ENCODE measurements at places on chromosomes 12 and 14. TPM values are rescaled to one million over a fixed set of nuclear protein-coding genes. Genes with fewer than 3 reads are reported as not detected.

DNA sequence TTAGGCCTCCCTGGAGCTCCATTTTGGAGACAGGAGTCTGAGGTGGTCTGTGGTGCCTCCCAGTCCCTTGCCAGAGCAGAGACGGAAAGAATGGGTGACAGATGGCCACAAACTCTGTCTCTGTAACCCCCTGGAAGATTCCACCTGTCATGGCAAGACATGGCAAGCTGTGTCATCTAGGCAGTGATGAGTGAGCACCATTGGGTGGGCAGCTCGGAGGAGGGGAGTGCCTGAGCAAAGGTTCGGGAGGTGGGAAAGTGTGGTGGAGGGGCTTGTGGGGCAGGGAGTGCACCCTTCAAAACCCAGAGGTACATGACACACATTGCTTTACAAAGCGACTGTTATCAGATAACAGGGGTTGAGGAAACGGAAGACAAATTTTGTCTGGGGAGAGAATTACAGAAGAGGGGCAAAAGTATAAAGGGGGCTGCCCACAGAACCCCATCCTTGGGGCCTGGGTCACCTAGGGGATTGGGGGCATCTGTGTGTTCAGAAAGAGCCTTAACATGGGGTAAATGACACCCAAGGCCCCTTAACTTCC lies 3.5 kb downstream of the RIN3 start:
- no peak for DNase-seq

GRCh38 chr12:98509063-98509462 lies 6.3 kb upstream of the TMPO start:
- DNase-seq: no peak

- no peak for DNase-seq
These were observed 12.5 kb upstream of the IRF2BPL start for GRCh38 chr14:77040741-77041653.

DNA sequence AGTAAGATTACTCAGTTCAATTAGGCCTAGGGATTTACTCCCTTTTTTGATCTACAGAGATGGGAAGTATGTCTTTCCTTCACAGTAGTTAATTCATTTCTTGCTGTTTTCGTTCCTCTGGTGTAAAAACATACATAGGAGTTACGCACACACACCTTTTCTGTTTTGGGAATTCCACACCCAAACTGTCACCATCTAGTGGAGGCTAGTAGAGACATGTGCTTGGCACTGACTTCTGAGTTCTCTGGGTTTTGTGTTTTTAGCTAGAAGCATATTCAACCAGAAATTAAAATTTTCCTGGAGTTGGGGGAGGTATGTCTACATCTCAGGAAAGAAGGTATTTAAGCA lies 1.4 kb downstream of the SUSD6 start:
- DNase-seq: no peak

The AACS gene
- total RNA-seq: 18.1 TPM

- no peak for DNase-seq
These were observed 10.2 kb downstream of the GNG2 start for GRCh38 chr14:51870606-51871005.

GRCh38 chr12:104708891-104709290 lies 249.2 kb downstream of the SLC41A2 start:
- DNase-seq: no peak
